ENCODE measurements at places on chromosomes 5 and 9.

GRCh38 chr5:17428176-17428800 lies 69.7 kb upstream of the TAF11L2 start:
- no peak for DNase-seq

DNA sequence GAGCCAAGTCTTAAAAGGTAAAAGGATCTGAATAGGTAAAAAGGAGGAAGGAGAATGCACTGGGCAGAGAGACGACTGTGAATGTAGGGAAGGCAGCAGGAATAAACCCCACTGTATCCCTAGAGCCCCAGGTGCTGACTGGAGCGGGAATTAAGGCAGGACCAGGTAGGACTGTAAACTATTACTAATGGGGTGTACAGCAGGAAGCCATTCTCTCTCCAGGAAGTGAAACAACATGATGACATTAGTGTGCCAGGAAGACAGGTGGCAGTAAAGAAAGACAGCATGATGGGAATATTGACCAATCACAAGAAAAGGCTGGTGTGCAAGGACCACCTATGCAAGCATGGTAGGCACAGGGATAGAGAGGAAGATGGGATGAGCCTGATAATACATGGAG lies 433.0 kb downstream of the DNAH5 start:
- DNase-seq: no peak

- DNase-seq: no peak
These were observed 368.4 kb downstream of the OSTF1 start for GRCh38 chr9:75456698-75457097.

- DNase-seq: no peak
These were observed 281.4 kb downstream of the TUSC1 start for GRCh38 chr9:25396828-25397227.

DNA sequence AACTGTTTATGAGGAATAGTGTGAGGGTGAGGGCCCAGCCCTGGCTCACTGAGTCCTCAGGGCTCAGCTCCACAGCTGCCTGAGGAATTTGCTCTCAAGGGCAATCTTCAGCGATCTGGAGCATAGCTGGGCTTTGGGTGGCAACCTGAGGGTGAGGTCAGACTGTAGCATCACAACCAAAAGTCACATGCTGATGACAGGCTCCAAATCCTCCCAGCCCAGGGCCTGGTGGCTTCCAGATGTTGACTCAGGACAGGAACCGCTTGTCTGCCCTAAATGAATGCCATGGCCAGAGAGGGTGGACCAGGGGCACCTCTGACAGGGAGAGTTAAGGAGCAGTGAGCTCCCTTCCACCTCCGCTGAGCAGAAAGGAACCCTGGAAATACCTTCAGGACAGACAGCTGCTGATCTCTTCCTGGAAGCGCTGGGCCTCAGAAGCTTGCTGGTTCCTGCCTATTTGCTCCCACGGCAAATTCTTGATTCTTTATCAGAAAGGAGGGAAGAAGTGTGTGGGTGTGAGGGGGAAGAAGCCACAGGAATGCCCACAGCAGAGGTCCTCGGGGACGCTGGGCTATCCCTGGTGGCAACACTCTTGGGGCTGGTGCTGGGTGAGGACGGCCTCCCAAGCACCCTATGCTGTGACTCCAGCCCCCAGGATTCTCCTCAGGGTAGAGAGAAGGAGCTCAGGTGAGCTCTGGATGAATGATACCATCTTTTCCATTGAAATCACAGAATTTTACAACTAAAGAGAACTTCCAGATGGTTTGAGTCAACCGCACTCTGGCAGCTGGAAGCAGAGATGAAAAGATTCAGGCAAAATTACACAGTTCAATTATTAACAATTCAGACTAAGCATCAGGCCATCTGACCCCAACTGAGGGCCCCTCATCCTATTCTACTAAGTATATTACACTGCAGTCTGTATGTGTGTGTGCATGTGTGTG lies 13.8 kb upstream of the CTSL start:
- DNase-seq: no peak

- no peak for DNase-seq
These were observed 62.6 kb upstream of the FRRS1L start for GRCh38 chr9:109229682-109230081.

DNA sequence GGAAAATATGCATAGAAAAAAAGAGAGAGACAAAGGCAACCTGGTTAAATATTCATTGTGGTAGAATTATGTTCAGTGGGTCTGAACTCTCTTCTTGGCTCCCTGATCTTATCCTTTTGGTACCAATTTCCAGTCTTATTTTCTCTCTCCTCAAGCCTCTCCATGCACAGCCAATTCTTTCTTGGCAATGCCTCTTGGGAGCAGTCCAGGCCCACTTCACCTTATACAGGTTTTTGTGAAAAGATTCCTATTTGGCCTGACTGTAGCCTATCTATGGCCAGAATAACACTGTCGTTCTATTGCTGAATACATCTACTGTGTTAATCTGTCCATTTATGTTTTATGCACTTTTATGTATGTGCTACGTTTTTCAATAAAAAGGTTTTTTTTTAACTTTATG lies 2.7 kb downstream of the ELOVL7 start:
- no peak for DNase-seq

GRCh38 chr5:77843570-77844372 lies 67.6 kb upstream of the TBCA start:
- no peak for DNase-seq

- no peak for DNase-seq
These were observed 84.9 kb downstream of the SPOCK1 start for GRCh38 chr5:137414112-137414755.

GRCh38 chr5:35087991-35088390 lies 40.2 kb upstream of the AGXT2 start:
- no peak for DNase-seq

- no peak for DNase-seq
These were observed 86.5 kb downstream of the MTRR start for GRCh38 chr5:7955476-7955875.

DNA sequence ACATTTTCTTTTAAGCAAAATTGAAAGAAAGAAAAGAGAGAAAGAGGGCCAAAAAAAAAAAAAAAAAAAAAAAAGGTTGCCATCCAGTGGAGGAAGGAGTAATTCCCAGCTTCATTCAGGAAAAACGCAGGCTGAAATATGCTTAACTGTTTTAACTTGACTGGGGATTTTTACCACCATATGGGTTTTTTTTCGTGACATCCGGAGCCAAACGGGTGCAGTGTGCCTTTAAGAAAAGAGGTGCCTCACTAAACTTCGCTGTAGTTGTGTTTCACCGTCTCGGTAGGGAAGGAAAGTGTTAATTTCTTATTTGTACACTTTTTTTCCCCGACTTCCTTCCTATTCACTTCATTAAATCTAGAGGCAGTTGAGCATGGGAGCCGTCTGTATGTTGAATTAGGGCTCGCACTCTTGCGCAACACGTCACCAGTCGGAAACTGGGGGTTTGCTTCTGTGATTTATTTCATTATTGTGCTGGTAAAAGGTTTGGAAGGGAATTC lies 143.0 kb downstream of the SMARCA2 start:
- DNase-seq: no peak

DNA sequence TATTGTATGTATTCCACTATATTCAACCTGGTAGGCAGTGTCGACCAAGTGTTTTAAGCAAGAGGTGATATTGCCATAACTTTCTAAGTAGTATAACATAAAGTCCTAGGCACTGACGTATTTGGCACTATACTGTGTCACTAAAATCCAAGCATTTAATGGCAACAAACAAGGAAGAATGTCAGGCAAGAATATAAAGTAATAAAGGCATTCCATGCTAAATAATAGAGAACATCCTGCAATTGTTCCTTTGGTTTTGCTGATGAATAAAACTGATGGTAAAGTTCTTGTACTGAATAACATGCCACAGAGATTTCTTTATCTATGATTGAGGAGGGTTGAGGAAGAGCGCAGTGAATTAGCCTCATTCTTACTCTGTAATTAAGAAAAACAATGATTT lies 256.9 kb downstream of the HINT1 start:
- DNase-seq: no peak

DNA sequence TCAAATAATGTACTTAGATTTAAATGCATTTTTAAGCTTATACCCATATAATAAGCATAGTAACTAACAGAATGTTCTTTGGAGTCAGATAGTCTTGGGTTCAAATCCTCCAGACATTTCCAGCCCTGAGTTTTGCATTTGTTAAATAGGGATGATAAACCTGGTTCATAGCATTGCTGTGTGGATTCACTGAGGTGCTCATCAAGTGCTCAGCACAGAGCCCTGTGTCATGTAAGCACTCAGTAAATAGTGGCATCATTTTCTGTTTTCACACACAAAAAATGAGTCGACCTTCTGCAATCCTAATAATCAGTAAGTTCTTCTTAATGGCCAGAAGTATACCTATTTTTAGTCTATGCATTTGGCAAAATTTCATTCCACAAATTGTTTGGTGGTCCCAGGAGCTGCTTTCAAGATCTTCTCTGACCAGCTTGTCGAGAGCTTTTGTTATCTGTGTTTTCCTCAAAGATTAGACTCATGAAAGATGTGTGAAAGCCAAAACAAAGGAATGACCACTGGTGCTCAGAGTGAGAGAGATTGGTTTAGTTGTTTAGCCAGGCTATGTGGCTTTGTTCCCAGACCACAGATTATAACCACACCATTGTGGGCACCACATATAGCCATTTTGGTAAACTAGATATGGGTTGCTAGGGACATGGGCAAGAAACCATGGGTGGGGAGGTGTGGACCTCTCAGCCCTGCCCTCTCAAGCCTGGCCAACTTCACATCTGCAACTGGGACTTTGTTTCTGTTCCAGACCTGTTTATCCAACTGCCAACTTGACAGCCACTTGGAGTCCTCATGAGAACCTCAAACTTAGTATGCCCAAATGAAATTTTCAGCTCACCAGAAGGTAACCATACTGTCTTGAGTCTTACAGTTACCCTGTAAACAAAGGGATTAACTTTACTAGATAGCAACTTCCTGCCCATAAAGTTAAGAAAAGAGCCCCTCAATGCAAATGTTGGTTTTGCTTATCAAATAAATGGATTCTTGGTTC lies 45.0 kb downstream of the DOCK8 start:
- no peak for DNase-seq

DNA sequence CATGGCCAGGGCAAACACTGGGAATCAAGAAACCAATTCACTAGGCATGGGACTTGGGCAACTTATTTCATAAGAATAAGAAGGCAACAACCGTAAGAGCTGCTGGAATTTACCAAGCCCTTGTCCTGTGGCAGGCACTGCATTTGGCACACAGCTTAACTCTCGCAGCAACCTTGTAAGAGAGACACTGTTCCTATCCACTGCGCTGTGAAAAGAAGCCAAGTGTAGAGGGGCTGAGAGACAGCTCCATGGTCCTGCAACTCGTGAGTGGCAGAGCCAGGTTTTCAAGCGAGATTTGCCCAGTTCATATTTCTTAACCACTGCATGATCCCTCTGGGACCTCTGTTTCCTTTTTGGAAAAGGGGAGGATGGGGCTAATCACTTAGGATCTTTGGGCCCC lies 129.3 kb upstream of the STC2 start:
- no peak for DNase-seq

GRCh38 chr5:40984884-40985283 lies 75.6 kb downstream of the C7 start:
- DNase-seq: no peak

DNA sequence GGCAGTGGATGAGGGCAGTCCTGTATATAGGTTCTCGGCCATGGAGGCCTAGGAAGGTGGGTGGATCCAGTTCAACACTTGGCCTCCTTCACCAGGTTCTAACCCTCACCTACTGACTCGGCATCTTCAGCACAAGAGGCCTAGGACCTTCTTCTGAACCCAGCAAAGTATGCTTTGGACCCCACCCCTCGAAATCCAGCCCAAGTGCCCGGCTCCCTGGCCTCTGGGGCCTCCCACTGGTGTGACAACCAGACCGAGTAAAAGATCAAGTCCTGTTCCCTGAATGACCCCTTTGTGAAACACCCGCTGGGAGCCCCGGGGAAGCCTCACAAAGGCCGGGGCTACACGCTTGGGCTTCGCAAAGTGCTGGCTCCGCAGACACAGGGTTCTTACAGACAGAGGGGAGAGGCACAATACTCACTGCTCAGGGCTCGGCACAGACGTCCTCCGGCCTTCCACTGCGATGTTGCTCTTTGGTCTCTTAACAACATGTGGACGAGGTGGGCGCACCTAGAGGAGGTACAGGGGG lies 47.0 kb downstream of the CRB2 start:
- DNase-seq: no peak

GRCh38 chr9:133818444-133818843 lies 80.3 kb upstream of the SARDH start:
- DNase-seq: no peak

GRCh38 chr5:83900306-83900705 lies 179.7 kb upstream of the HAPLN1 start:
- DNase-seq: no peak

GRCh38 chr9:118991366-118992285 lies 377.6 kb downstream of the BRINP1 start:
- no peak for DNase-seq

GRCh38 chr5:95963650-95964410 lies 2.2 kb upstream of the ELL2 start:
- DNase-seq: no peak

DNA sequence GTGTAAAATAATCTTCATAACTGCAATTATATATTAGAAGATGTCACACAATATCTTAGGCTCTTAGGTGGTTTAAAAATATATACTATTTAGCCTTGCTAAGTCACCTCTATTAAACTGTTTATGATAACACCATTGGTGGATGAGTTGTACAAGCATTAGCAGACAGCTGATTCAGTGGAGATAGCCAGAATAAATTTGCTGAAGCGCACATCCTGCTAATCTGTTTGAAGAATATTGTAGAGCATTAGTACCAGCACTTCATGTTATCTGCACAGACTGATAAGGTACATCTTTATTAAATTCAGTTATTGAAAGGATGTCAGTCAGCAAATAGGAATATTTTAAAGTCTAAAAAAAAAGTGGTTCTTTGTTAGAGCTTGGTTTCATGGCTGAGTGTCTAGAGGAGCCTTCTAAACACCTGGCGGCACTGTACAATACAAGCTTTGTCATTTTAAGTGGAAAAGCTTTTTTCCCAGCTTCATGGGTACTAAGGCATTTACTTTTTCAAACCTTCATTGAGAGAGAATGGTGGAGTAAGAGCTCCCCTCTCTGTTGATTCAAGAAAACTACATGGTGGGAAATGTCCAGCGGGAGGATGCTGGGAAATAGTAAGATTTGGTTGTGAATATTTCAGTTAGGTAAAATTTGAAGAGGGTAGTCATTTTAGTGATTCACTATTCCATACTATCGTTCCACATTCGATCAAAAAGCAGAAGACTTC lies 275.1 kb downstream of the SLF1 start:
- no peak for DNase-seq

- DNase-seq: no peak
These were observed 112.4 kb upstream of the PRLR start for GRCh38 chr5:35342664-35343063.

GRCh38 chr5:33337637-33337992 lies 103.2 kb upstream of the TARS1 start:
- no peak for DNase-seq

Data from left forelimb (tissue), 1 donor.